ENCODE measurements at places on chromosomes 5 and 9.
A peak's percentile ranks its signal among the peaks of the same experiment; 100 is the strongest.

- H3K27ac ChIP-seq, result no peak overlapping the region
- H3K36me3 ChIP-seq, result peaks cover 3% of the 10 kb centered on the region
- no peak for DNase-seq
- no peaks in the 10 kb centered on the region for H3K4me1 ChIP-seq
Measured at GRCh38 chr9:133436681-133437080, 14.5 kb downstream of the ADAMTS13 start.

GRCh38 chr9:78863531-78863930 lies 566.6 kb downstream of the PSAT1 start:
- H3K36me3 ChIP-seq, result no peaks in the 10 kb centered on the region
- no peak overlapping the region for H3K27ac ChIP-seq
- H3K4me1 ChIP-seq, result no peaks in the 10 kb centered on the region
- H3K27me3 ChIP-seq, result no peaks in the 10 kb centered on the region
- H3K4me3 ChIP-seq, result no peak overlapping the region

DNA sequence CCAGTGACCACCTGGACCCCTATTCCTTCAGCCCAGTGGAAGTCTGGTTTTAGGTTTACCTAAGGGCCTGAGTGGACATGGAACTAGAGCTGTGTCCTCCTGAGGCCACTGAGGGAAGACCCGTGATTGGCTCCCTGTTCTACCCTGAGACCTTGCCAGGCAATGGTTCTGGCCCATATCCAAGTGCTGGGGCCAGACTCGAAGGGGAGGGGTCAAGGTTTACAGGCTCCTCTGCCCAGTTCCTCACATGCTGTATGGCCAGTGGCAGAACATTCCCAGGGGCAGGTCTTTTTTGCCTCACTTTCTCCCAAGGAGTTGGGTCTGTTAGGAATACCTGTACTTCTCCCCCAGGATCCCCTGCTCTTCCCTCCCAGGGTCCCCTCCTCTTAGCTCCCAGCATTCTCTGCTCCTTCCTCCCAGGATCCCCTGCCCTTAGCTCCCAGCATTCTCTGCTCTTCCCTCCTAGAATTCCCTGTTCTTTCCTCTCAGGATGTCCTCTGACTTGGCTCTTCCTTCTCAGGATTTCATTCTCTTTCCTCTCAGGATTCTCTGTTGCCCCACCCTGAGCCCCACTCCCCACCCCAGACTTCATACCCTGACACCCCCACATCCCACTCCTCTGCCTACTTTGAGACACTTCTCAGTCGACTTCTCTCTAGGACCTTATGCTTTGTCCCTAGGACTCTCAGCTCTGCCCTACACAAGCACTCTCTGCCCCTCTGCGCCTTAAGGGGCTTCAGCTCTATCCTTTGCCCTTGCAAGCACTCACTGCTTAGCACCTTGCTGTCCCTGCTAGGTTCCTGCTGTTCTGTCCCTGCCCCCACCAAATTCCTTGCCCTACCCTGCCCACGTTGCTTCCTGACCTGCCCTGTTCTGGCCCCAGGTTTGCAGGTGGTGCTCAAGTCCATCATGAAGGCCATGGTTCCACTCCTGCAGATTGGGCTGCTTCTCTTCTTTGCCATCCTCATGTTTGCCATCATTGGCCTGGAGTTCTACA lies 36.5 kb downstream of the CACNA1B start:
- no peak overlapping the region for H3K4me3 ChIP-seq
- no peak for DNase-seq
- H3K4me1 ChIP-seq, result no peaks in the 10 kb centered on the region
- H3K27me3 ChIP-seq, result peaks cover 2% of the 10 kb centered on the region

GRCh38 chr5:131019601-131020315 lies 145.3 kb downstream of the HINT1 start:
- H3K4me1 ChIP-seq, result no peaks in the 10 kb centered on the region
- DNase-seq, result no peak
- H3K27ac ChIP-seq, result no peak overlapping the region
- no peaks in the 10 kb centered on the region for H3K27me3 ChIP-seq

DNA sequence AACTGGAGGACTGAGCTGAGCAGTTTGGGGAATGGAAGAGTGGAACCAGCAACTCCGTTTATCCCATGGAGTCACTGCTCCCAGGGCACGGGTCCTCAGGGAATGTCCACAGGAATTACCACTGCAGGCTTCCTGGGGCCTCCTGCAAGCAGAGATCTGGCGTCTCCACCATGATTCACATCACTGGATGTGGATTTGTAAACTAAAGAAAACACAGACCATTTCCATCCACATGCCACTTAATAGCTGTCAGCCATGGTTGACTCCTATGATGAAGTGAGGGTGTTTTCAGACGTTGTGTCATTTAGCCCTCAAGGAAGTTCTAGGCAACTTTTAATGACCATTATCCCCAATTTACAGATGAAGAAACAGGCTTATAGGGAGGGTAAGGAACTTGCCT lies 30.2 kb downstream of the SNCAIP start:
- no peaks in the 10 kb centered on the region for H3K27me3 ChIP-seq
- H3K4me1 ChIP-seq, result no peaks in the 10 kb centered on the region
- H3K4me3 ChIP-seq, result no peak overlapping the region
- no peak for DNase-seq

DNA sequence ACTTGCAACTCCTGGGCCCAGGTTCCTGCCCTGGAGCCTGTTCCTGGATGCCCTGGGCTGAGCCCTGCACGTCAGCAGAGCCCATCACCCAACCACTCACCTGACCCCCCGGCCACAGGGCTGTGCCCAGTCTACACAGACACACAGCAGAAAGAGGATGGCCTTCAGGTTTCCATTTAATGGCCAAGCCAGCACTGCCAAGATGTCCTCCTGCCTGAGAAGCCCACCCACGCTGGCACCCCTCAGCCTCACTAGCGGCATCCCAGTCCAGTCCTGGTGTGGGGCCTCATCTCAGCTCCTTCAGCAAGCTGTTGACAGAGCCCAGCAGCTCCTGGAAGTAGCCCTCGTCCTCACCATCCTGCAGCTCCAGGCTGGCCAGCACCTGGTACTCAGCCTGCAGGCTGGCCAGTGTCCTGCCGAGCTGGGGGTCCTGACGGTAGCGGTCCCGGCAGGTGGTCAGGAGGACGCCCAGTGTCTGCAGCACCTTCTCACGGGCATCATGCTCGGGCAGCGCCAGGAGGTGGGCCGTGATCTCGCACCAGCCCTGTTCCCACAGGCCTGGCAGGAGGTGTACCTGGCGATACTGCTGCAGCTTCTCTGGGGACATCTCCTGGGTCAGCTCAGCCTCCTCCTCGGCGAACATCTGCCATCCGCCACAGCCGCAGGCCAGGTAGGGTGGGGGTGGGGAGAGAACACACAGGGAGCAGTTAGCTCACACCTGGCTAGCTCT lies 71.9 kb upstream of the LRRTM2 start:
- peaks cover 9% of the 10 kb centered on the region for H3K36me3 ChIP-seq
- no peak overlapping the region for H3K27ac ChIP-seq
- H3K4me3 ChIP-seq, result no peak overlapping the region
- H3K27me3 ChIP-seq, result no peaks in the 10 kb centered on the region
- H3K4me1 ChIP-seq, result peaks cover 11% of the 10 kb centered on the region
- DNase-seq, result no peak

- no peaks in the 10 kb centered on the region for H3K36me3 ChIP-seq
- no peaks in the 10 kb centered on the region for H3K4me1 ChIP-seq
- H3K27me3 ChIP-seq, result no peaks in the 10 kb centered on the region
- H3K4me3 ChIP-seq, result no peak overlapping the region
Measured at GRCh38 chr9:131841765-131842318, 102.0 kb upstream of the RAPGEF1 start.

DNA sequence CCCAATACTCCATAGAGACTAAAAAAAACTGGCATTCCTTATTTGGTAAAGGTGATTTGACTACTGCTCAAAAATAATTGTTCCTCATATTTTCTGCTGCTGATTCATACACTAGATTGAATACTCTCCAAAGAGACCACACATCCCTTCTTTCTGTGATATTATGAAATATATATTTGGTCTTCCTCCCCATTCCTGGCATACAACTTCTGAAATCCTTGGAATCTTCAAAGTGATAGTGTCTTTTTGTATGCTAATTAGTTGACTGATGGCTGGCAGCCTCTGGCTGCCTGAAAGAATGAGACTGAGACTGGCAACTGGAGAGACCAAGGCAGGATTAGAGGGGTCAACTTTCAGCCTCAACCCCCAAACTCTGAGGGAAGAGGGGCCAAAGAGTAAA lies 348.0 kb upstream of the RFX3 start:
- no peak overlapping the region for H3K27ac ChIP-seq
- H3K36me3 ChIP-seq, result no peaks in the 10 kb centered on the region
- H3K27me3 ChIP-seq, result no peaks in the 10 kb centered on the region

DNA sequence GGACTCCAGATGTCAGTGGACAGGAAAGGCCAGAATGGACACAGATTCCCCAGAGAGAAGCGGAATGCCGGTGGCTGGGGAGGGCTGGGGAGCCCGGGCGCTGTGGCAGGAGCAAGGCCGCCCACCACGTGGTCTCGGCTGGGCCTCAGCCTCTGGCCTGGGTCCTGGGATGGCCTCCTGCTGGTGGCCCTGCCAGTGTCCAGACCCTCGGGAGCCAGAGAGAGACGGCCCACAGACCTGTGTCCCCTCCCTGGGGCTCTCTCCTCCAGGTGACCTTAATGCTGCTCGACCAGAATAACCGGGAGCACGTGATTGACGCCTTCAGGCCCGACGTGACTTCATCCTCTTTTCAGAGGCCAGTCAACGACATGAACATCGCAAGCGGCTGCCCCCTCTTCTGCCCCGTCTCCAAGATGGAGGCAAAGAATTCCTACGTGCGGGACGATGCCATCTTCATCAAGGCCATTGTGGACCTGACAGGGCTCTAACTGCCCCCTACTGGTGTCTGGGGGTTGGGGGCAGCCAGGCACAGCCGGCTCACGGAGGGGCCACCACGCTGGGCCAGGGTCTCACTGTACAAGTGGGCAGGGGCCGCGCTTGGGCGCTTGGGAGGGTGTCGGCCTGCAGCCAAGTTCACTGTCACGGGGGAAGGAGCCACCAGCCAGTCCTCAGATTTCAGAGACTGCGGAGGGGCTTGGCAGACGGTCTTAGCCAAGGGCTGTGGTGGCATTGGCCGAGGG lies 19.0 kb downstream of the FBXW5 start:
- no peaks in the 10 kb centered on the region for H3K27me3 ChIP-seq
- H3K4me3 ChIP-seq, result no peak overlapping the region
- peaks cover 56% of the 10 kb centered on the region for H3K4me1 ChIP-seq
- H3K36me3 ChIP-seq, result peaks cover 46% of the 10 kb centered on the region
- peak overlapping the region; percentile 98 for H3K27ac ChIP-seq

DNA sequence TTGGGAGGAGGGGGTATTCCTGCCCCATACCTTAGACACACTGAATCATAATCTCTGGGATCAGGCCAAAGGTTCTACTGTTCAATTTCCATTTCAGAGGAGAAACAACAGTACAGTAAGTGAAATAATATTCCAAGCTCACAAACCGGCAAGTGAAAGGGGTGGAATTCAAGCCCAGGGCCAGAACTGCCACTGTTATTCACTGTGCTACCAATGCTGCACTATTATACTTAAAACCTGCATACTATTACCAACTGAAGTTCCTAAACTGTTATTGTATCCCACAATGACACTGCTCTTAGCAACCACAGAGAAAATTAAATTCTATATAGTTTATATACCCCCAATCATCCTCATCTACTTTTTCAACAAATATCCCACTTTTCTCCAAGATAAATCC lies 24.6 kb downstream of the SSBP2 start:
- no peaks in the 10 kb centered on the region for H3K36me3 ChIP-seq
- no peak for DNase-seq
- H3K27me3 ChIP-seq, result no peaks in the 10 kb centered on the region
- H3K4me3 ChIP-seq, result no peak overlapping the region
- H3K27ac ChIP-seq, result no peak overlapping the region

GRCh38 chr9:104747245-104747564 lies 278 bp upstream of the NIPSNAP3A start:
- H3K36me3 ChIP-seq, result peaks cover 17% of the 10 kb centered on the region
- peak overlapping the region; percentile 87 for H3K4me3 ChIP-seq
- H3K27ac ChIP-seq, result peak overlapping the region; percentile 96
- no peak for DNase-seq
- H3K4me1 ChIP-seq, result peaks cover 12% of the 10 kb centered on the region
- no peaks in the 10 kb centered on the region for H3K27me3 ChIP-seq

- no peaks in the 10 kb centered on the region for H3K4me1 ChIP-seq
- no peaks in the 10 kb centered on the region for H3K27me3 ChIP-seq
- no peak overlapping the region for H3K27ac ChIP-seq
Measured at GRCh38 chr9:111064160-111064837, 26.0 kb upstream of the LPAR1 start.

DNA sequence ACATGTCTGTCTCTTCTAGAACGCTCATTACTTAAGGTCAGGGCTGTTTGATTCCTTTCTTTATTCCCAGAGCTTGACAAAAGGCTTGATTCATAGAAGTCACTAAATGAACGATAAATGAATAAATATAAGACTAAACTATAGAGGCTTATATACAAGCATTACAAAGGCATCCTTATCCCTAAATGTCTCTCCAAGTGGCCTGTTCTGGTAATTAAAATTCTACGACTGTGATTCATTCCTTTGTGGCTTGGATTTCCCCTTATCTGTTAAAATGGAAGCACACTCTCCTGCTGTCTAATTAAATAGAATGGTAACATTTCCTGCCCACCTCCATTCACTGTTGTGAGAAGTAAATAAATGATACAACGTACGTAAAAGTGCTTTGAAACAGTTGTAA lies 49.5 kb downstream of the C7 start:
- no peaks in the 10 kb centered on the region for H3K4me1 ChIP-seq
- no peak overlapping the region for H3K4me3 ChIP-seq
- H3K27me3 ChIP-seq, result no peaks in the 10 kb centered on the region
- H3K27ac ChIP-seq, result no peak overlapping the region

DNA sequence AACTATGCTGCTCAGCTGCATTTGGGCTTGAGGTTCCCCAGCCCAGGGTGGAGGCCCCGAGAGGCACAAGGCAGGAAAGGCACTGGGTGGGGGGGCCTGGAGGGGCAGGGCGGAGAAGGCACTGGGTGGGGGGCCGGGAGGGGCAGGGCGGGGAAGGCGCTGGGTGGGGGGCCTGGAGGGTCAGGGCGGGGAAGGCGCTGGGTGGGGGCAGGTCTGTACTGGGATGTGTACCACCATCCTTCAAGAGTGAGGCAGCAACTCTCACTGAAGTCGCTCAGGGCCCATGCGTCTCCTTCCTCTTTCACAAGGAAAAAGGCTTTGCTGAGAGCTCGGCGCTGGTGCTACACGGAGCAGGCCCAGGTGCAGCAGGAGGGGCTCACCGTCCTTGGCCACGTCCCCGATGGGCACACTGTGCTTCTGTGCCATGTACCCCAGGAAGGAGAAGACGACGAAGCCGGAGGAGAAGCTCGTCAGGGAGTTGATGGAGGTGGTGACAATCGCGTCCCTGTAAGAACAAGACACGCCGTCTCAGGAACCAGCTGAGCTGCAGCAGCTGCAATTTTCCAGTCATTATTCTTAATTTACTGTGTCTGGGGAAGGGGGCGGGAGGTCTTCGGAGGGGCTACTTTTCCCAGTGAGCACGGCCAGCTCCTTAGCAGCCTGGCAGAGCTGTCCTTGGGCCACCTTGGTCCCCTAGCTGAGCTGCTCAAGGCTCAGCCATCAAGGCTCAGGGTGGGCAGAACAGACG lies 30.8 kb downstream of the SLC6A3 start:
- no peak overlapping the region for H3K4me3 ChIP-seq
- no peaks in the 10 kb centered on the region for H3K36me3 ChIP-seq
- H3K27me3 ChIP-seq, result no peaks in the 10 kb centered on the region
- no peak overlapping the region for H3K27ac ChIP-seq
- DNase-seq, result peak; percentile 34
